Naive thymus-derived CD4-positive, alpha-beta T cell (primary cell): ENCODE measurements at places on chromosomes 13 and 19.
A peak's percentile ranks its signal among the peaks of the same experiment; 100 is the strongest.

DNA sequence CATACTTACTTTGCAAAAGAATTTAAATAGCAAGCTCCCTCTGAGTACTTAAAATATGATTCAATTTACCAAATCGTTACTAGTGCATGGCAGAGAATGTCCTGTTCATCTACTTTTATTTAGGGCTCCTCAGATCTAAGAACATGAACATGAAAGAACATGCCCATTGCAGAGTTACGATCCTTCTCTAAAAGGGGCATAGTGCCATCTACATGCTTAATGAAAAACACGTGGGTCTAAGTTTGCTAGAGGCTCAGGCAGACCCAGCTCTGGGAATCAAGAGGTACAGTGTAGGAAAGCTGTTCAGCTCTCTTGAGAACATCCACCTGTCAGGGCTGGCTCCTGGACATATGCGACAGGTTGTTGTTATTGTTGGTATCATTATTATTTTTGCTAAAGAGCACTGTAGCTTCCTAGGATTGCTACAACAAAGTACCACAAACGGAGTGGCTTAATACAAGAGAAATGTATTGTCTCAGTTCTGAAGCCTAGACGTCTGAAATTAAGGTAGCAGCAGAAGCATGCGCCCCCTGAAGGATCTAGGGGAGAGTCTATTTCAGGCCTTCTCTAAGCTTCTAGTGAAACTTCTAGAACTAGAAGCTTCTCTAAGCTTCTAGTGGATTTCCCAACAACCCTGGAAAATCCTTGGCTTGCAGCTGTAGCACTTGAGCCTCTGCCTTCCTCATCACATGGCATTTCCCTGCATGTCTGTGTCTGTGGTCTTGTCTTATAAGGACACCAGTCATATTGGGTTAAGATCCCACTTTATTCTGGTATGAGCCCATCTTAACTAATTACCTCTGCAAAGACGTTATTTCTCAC lies 133.9 kb downstream of the DCT start:
- peak; percentile 23 for DNase-seq
- H3K36me3 ChIP-seq, result no peaks in the 10 kb centered on the region
- no peak overlapping the region for H3K27ac ChIP-seq
- H3K27me3 ChIP-seq, result no peaks in the 10 kb centered on the region
- no peak overlapping the region for H3K4me3 ChIP-seq
- H3K4me1 ChIP-seq, result no peaks in the 10 kb centered on the region

DNA sequence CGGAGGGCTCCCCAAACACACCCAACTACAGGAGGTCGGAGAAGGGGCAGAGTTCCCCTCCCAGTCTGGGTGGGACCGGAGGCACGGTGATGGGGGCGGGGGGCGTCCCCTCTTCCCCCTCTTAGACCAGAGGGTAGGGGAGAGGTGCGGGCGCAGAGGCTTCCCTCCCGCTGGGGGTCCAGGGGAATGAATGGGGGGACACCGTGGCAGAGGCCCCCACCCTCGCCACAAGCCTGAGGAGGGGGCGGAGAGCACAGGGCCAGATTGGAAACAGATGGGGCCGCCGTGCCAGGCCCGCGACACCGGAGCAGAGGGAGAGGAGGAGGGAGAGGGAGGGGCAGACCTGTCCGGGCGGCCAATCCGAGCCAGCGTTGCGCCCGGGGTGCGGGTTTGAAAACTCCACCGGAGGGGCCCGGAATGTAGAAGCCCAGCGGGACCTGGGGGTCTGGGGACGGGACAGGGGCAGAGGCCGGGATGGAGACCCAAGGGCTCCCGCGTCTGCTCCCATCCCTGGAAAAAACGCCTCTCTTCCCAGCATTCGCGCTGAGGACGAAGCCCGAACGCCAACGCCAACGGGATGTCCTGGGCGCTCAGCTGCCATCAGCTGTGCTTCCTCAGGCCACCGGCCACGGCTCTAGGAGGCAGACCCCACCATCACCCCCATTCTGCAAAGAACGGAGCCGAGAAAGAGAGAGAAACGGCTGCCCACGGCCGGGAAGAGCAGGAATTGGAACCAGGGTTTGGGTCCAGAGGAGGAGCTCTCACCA lies 46.8 kb downstream of the PTPRS start:
- DNase-seq, result peak; percentile 24
- peak overlapping the region; percentile 51 for H3K27ac ChIP-seq
- no peaks in the 10 kb centered on the region for H3K36me3 ChIP-seq
- peaks cover 11% of the 10 kb centered on the region for H3K4me1 ChIP-seq
- no peaks in the 10 kb centered on the region for H3K27me3 ChIP-seq

DNA sequence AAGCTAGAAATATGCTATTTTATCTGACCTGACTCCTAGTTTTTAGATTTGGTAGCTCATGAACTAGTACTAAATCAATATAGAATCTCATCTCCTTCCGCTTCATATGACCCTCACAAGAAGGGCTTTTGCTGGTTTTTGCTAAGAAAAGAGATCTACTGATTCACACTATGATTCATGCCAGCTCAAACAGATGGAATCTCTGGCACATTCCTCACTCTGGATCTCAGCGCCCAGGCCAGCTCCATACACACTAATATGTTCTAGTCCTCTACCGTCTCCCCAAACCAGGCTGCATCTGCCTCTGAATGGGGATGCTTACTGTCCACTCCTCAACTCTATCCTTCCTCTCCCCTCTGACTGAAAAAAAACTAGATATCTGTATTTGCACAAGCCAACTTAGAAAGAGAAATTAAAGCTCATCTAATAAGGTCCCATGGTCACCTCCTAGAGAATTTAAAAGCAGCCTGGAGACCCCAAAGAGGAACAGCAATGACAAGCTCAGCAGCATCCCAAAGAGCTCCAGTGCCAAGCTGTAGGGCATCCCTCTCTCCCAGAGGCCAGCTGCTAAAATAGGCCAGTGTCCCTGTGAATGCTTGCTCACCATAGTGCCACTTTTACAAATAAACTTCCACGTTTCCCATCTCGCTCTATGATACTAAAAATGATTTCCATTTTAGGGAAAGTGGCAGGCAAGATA lies 74.9 kb downstream of the LHFPL6 start:
- no peaks in the 10 kb centered on the region for H3K4me1 ChIP-seq
- no peaks in the 10 kb centered on the region for H3K27me3 ChIP-seq
- H3K27ac ChIP-seq, result no peak overlapping the region
- no peaks in the 10 kb centered on the region for H3K36me3 ChIP-seq

DNA sequence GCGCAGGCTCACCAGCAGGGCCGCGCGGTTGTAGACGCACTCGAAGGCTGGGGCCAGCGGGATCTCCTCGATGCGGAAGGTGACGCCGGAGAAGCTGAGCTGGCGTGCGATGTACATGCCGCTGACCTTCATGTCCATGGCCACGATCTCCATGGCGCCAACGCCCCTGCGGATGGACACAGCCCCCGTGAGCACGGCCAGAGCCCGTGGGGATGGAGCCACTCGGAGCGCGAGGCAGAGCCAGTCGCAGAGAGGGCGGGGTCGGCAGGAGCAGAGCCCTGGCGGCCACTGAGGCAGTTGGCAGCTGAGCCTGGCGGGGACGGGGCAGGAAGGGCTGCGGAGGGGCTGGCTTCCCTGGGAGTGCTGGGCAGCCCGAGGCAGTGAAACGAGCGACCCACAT lies 15.2 kb downstream of the GPX4 start:
- DNase-seq, result no peak
- no peak overlapping the region for H3K4me3 ChIP-seq
- H3K27ac ChIP-seq, result no peak overlapping the region
- peaks cover 19% of the 10 kb centered on the region for H3K36me3 ChIP-seq

DNA sequence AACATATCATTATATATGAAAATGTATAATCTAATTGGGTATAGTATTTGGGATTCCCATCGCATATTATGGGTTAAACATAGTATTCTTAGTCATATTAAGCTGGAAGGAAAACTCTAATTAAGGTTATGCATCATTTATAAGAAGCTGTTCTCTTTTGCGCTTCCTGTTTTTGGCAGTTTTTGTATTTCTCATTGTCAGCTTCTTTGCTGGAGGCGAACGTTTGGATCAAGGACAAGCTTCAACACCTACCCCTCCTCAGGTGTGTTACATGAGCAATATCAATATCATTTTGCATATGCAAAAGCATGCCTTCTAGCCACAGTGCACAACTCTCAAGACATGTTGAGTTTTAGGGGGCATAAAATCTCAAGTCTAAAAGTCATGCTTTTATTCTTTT lies 439.8 kb downstream of the TDRD3 start:
- no peak overlapping the region for H3K4me3 ChIP-seq
- no peak for DNase-seq
- no peaks in the 10 kb centered on the region for H3K4me1 ChIP-seq
- no peaks in the 10 kb centered on the region for H3K36me3 ChIP-seq
- no peak overlapping the region for H3K27ac ChIP-seq

DNA sequence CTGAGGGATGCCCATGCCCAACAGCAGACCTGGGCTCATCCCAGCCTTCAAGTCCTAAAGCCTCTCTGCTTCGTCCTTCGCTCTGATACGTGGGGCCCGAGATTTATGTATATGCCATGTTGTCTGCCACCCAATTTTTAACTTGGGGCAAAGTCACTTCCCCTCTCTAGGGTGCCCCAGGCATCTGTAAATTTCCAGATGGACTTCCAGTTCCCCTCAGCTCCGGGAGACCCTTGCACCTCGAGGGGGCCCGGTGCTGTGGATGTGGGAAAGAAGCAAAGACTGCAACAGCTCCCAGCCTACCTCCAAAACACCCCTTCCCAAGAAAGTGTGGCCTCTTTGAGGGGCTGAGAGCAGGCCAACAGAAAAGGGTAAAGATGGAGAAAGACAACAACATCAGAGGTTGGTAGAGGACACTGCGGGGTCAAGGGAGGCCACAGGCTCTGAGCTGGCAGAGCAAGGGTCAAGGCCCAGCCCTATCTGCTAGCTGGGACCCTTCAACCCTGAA lies 97.4 kb downstream of the STK24 start:
- no peaks in the 10 kb centered on the region for H3K27me3 ChIP-seq
- no peak overlapping the region for H3K27ac ChIP-seq

DNA sequence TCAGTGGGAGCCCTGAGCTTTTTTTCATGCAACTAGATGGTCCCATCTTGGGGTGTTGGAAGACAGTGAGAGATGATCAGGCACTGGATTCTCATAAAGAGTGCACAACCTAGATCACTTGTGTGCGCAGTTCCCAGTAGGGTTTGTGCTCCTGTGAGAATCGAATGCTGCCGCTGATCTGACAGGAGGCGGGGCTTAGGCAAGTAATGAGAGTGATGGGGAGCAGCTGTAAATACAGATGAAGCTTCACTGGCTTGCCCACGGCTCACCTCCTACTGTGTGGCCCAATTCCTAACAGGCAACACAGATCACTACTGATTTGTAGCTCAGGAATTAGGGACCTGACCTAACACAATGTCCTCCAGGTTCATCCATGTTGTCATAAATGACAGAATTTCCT lies 43.6 kb upstream of the UBAC2 start:
- H3K4me3 ChIP-seq, result no peak overlapping the region
- H3K27ac ChIP-seq, result no peak overlapping the region
- no peaks in the 10 kb centered on the region for H3K4me1 ChIP-seq
- DNase-seq, result no peak

GRCh38 chr13:23547000-23547590 lies 23.1 kb upstream of the TNFRSF19 start:
- H3K4me3 ChIP-seq, result no peak overlapping the region
- H3K27me3 ChIP-seq, result no peaks in the 10 kb centered on the region
- H3K4me1 ChIP-seq, result no peaks in the 10 kb centered on the region
- H3K36me3 ChIP-seq, result no peaks in the 10 kb centered on the region

DNA sequence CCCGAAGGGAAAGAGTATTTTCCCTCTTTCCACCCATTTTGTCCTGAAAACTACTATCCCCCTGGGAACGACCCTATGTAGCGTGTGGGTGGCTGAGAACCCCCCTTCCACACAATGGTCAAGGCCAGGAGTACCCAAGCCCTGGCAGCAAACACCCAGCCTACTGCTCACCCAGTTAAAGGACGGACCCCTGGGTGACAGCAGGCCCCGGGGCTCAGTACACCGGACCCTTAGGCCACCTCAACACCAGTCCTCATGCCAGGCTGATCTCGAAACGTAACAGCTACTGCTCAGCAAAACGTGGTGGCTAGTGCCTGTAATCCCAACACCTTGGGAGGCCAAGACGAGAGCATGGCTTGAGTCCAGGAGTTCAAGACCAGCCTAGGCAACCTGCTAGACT lies 1.4 kb downstream of the ANKRD27 start:
- DNase-seq, result no peak
- H3K36me3 ChIP-seq, result peaks cover 5% of the 10 kb centered on the region
- H3K4me3 ChIP-seq, result no peak overlapping the region
- H3K27ac ChIP-seq, result no peak overlapping the region
- peaks cover 13% of the 10 kb centered on the region for H3K4me1 ChIP-seq

DNA sequence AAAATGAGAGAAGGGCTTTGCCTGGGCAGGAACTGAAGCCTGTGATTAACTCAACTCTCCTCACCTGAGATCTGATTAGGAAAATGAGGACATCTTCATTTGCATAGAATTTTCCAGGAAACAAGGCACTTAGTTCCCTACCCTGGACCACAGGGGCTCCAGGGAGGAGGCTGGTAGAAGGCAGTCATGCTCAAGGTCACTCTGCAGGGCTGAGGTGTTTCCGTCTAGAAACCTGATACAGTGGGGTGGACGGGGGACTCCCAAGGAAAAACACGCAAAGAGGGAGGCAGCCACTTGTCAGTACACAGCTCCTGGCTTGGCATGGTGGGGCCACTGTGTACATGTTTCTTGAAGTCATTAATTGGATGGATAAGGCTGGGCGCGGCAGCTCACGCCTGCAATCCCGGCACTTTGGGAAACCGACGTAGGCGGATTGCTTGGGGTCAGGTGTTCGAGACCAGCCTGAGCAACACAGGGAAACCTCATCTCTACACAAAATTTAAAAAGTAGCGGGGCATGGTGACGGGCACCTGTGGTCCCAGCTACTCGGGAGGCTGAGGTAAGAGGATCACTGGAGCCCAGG lies 6.0 kb downstream of the KLK14 start:
- H3K27ac ChIP-seq, result no peak overlapping the region
- H3K4me1 ChIP-seq, result no peaks in the 10 kb centered on the region
- DNase-seq, result no peak
- H3K36me3 ChIP-seq, result no peaks in the 10 kb centered on the region
- no peak overlapping the region for H3K4me3 ChIP-seq
- H3K27me3 ChIP-seq, result no peaks in the 10 kb centered on the region

DNA sequence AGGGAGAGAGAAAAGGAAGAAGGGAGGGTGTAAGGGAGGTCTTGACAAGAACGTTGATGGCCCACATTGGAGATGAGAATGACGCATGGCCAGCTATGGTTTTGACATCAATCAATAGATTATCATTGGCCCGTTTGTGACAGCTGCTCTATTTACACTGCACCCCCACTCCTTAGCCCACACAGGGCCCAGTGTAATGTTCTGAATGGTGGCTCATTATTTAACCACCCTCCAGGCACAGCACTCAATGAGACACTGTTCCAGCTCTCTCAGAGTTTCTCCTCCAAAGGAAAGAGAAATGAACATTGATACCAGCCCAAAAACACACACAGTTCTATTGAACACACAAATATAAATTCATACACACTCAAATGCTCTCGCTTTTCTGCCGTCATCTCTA lies 173.0 kb upstream of the IPO5 start:
- H3K36me3 ChIP-seq, result no peaks in the 10 kb centered on the region
- H3K4me3 ChIP-seq, result no peak overlapping the region
- DNase-seq, result no peak
- H3K27ac ChIP-seq, result no peak overlapping the region

- no peaks in the 10 kb centered on the region for H3K4me1 ChIP-seq
- peaks cover 6% of the 10 kb centered on the region for H3K27me3 ChIP-seq
- no peak overlapping the region for H3K27ac ChIP-seq
Observed at GRCh38 chr13:113862931-113863523, 849 bp downstream of the GAS6 start.

- no peaks in the 10 kb centered on the region for H3K27me3 ChIP-seq
- H3K4me3 ChIP-seq, result no peak overlapping the region
- no peaks in the 10 kb centered on the region for H3K36me3 ChIP-seq
- no peak overlapping the region for H3K27ac ChIP-seq
- no peak for DNase-seq
Observed at GRCh38 chr13:91701975-91702374, 303.6 kb downstream of the GPC5 start.
